NCI-H82 (cell line): ENCODE measurements at places on chromosomes 5 and 9.

- DNase-seq = peak; percentile 4
Measured at GRCh38 chr9:13430368-13431221, 151.1 kb upstream of the MPDZ start.

GRCh38 chr5:61620699-61621182 lies 288.7 kb downstream of the ZSWIM6 start:
- DNase-seq = no peak

- DNase-seq = no peak
Measured at GRCh38 chr9:134359493-134360179, 33.4 kb downstream of the RXRA start.

GRCh38 chr5:130400091-130400490 lies 495.8 kb downstream of the CHSY3 start:
- DNase-seq = no peak

DNA sequence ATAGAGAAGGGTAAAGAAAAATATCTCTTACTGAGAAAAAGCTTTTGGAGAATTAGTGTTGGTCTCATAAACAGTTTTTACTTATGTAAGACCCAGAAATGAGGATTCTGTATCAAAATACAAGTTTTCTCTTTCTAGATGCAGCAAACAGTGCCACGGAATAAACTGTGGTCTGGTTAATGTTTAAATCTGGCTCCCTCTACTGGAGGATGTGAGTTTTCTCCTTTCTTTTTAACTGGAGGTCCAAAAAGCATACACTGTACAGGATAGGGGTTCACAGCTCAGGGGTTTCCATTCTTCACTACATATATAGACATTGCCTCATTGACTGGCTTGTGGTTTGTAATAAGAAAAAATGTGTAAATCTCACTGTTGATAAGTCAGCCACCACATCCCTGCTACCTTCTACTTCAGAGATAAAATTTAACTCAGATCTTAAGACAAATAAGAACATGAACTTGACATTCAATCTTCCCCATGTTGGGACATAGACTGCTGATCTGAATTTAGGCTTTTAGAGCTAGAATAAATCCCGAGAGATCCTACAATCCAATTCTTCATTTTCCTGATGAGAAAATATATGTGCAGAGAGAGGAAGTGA lies 98.9 kb downstream of the CFAP95 start:
- DNase-seq = peak; percentile 83

DNA sequence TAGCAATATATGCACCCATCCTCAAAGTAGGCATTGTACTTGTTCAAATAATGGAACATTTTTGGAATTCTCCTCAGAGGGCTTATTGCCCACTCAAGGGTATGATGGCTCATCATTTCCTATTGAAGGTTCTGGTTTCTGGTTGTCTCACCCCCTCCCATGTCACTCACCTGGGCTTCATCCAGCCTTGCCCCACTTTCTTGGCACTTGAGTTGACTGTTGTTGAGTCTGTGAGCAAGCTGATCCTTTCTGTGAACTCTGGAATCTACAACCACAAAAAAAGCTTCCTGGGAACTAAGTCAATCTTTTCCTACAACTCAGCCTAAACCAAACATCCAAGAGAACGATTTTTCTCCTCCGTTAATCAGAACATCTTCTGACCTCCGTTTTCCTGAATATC lies 73.9 kb upstream of the ANKH start:
- no peak for DNase-seq

DNA sequence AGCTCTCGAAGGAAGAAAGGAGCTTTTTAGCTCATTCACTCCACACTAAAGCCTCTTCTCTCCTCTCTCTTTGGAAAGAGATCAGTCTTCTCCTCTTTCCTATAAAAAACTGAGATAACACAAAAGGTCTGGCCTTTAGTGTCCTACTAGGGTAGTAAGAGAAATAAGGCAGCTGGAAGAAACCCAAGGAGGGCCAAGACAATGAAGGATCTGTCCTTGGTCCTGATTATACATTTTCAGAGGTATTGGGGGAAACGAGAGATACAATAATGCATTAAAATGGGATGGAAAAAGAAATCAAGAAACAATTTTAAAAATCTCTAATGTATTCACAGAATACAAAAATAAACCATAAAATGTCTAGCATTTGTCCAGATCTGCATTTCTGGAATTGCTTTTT lies 184.0 kb downstream of the SLF1 start:
- DNase-seq = no peak

DNA sequence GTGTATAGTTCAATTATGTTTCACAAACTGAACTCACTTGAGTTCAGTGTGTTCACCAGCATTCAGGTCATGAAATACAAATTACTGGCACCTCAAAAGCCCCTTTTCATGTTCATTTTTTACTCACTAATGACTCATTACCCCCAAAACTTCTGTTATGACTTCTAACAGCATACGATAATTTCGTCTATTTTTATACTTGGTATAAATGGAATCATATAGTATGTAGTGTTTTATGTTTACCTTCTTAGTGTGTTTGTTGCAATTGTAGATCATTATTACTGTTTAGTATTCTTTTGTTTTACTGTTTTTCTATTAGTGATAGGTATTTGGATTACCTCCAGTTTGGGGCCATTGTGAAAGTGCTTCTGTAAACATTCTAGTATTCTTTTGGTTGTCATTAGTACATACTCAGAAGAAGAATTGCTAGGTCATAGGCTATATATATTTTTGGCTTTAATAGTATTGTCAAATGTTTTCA lies 33.4 kb downstream of the DDX4 start:
- no peak for DNase-seq

DNA sequence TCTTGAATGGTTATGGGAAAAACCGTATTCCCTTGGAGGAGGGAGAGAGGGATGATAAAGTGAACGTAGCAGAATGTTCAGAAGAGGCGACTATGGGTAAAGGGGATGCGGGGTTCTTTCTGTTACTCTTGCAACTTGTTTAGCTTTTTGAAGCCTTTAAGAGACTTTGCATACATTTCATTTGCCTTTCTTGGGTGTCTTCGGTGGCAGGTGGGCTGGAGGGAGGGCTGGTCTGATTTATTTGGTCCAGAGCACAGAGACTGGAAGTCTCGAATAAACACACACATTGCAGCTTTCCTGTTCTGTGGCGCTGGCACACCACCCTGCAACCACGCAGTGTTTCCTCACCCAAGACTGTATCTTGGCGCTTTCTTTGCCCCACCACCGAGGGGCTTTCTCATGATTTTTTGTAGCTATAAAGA lies 23.2 kb downstream of the TTF1 start:
- DNase-seq = no peak

GRCh38 chr9:37583522-37584121 lies 7.4 kb upstream of the FBXO10 start:
- DNase-seq = no peak

GRCh38 chr5:81288021-81288433 lies 13.4 kb upstream of the ZCCHC9 start:
- DNase-seq = no peak

DNA sequence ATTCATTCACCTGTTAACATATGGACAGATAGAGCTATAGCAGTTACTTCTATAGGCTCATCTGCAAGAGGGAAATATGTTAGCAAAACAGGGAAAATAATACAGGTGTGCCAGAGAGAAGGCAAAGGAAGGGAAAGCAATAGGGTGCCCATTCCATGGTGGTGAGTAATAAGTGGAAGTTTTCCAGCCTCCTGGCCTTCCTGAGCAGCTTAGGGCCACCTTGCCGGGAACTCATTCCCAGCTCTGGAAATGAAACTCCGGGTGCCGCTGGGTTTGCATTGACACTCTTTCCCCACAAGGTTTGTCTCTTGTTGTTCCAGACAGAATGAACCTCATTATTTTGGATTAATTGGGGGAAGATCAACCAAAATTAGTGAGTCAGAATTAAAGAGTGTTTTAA lies 58.4 kb downstream of the SLC1A3 start:
- DNase-seq = no peak

- no peak for DNase-seq
Measured at GRCh38 chr9:77772646-77773045, 124.5 kb upstream of the GNA14 start.

DNA sequence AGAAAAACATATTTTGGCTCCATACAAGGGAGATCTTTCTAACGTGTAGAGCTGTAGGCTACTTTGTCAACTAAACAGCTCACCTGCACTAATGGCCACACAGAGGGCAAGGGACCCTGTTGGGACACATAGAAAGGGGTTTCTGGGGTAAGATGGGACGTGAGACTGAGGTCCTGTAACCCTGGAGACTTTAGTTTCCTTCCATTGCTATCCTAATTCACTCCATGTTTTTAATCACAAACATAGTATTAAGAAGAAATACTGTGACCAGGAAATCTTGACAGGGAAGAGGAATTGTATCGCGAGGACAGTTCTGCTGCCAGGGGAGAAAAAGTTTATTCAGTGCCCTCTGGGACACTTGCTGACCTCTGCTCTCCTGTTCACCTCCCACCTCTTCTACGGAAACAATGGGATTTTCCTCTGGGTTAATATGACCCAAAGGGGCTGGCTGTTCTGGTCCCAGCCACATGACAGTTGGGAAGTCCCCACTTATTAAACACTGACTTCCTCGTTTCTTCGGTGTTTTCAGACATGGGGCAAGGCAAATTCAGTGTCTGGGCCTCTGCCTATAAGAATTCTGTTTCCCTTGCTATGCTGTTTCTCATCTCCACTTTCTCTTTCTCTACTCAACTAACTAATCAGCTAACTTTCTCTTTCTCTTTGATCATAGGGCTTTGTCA lies 106.9 kb upstream of the SEMA6A start:
- DNase-seq = no peak

GRCh38 chr5:86763929-86764328 lies 146.2 kb downstream of the COX7C start:
- no peak for DNase-seq

- DNase-seq = no peak
Measured at GRCh38 chr5:143606043-143606752, 202.7 kb upstream of the NR3C1 start.

GRCh38 chr5:39671561-39671961 lies 246.8 kb upstream of the DAB2 start:
- no peak for DNase-seq

DNA sequence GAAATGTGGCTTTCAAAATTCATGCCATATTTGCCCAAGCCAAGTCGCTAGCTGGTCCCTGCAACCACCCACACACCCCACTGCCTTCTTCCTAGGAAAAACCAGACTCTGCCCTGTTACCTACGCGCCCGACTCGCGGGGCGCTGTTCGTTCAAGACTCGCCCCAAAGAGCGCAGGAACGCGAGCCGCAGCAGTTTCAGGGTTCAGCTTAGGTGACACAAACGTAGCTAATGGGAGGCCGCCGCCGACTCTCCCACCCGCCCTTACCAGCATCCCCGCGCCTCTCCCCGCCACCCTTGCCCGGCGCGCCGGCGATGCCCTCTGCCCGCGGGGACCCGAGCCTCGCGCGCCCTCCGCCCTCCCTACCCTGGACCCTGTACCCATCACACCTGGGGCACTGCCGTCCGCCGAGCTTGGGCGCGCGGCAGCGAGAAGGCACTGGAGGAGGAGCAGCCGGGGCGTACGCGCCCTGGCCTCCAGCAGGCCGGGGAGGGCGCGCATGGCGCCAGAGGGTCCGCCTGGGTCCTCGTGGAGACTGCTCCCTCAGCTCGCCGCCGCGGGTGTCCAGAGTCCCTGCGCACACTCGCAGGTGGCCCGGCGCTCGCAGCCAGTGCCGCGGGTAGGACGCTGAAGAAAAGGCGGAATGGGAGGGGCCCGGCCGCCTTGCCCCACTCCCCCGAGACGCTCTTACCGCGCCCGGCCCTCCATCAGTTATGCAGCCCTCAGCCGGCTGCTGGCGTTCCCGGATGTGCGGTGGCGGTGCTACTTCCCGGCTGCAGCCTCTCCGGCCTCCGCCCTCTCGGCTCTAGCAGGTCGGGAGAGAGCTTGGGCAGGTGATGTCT lies at the start of gene EMB:
TSS of gene EMB (minus strand) at position 638 of the 842 bp plus-strand sequence. CDS start at position 501, 137 bp downstream.
- DNase-seq = no peak

DNA sequence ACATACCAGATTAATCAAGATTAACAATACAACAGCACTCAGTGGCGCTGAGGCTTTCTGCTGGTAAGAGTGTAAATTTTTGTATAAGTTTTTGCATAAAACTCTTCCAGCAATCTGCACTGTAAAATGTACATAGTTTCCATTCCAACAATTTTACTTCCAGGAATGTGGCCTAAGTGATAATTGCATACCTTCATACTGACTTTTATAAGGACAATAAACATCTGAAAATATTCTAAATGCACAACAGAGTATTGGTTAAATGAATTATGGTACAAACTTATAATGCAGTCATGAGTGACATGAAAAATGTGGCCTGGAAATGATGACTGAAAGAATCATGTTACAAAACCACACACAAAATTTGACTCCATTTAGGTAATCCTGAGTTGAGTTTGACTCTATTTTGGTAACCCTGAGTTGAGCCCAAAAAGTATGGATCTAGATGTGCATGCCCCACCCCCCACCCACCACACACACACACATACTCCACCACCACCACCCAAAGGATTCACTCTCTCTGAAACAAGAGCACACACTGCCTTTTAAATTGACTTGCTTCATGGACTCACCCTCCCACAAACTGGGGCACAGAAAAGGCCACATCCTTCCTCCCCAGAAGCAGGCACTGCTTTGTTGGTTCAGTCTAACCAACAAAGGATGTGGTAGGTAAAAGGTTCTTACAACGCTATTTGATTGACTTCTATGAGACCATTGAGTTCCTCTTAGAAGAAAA lies 137.6 kb downstream of the SUSD1 start:
- DNase-seq = no peak

DNA sequence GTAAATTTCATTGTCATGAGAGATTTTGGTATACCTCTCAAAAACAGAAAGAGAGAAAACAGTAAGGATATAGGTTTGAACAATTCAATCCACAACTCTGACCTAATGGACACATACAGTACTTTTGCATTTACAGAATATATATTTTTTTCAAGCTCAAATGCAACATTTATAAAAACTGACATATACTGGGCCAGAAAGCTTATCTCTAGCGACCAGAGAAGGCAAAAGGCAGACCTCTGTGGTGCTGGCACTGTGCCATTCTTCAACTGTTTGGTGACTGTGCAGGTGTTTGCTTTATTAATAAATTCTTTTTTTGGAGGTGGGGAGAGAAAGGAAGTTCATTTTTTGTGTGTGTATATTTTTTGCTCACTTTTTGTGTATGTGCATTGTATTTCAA lies 6.0 kb upstream of the PLAC8L1 start:
- no peak for DNase-seq

- DNase-seq = no peak
Measured at GRCh38 chr9:125507226-125507625, 199.8 kb downstream of the MAPKAP1 start.

GRCh38 chr9:133932633-133933032 lies 59.5 kb downstream of the VAV2 start:
- no peak for DNase-seq

DNA sequence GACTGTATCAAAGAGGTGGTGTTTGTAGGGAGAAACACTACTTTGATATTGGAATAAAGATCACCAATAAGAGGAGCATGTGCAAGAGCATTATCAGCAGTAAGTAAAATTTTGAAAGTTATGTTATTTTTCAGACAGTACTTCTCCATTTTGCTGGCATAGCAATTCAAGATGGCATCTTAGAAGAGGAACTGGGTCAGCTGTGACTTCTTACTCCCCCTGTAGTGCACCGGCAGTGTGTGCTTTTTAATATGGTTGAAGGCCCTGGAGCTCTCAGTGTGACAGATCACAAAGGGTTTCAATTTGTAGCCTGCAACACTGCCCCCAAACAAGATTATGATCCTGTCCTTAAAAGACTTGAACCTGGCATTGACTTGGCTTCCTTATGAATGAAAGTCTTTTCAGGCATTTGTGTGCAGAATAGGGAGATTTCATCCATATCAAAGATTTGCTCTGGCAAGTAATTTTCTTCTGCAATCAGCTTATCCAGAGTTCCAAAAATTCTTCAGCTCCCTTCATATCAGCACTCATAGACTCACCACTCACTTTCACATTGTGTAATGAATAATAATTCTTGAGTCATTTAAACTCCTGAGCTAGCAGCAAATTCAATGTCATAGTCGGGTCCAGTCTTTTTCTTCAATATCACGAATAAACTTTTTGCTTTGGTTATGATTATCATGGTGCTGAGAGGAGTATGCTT lies 105.7 kb upstream of the MAMDC2 start:
- no peak for DNase-seq
